ENCODE measurements at places on chromosomes 4 and X.

- DNase-seq = no peak
Measured at GRCh38 chr4:55636656-55636999, 530 bp upstream of the NMU start.

DNA sequence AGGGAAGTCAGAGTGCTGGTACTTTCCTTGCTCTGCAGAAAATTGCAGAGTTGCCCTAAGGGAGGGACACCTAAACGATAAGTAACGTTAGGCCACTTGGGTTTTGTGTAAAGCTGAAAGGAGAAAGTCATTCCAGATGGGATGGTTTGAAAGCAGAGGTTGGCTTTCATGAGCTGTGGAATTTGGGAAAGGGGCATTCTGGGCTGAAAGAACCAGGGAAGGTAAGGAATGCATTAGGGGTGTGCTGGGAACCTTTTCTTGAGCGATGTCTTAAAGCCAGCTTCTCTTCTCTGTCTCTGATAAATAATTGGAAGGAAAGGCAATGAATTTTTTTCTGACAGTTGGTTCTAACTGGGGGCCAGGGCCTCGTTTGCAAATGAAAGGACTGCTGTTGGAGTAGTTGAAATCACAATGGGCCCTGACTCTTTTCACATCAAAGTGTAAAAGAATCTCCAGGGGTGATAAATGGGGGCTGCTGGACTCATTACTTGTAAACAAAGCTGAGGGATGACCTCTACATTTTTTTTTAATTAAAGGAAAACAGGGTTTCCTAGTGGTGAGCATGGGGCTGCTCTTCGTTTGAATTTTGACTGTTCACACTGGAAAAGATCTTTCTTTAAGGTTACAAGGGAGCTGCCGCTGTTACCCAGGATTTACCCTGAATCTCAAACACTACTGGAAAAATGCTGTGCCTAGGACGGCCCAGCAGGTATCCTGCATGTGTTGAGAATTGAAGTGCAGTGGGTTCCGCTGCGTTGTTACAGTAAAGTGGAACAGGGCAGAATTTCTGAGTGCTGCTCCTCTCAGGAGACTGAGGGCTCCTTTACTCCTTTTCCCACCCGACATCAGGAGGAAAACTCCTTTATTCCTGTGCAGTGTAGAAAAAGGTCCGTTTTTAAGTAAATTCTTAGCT is 25.0 kb downstream of the AFF1 start:
- no peak for DNase-seq

GRCh38 chrX:35868501-35868900 is 51.0 kb upstream of the CFAP47 start:
- DNase-seq = no peak

DNA sequence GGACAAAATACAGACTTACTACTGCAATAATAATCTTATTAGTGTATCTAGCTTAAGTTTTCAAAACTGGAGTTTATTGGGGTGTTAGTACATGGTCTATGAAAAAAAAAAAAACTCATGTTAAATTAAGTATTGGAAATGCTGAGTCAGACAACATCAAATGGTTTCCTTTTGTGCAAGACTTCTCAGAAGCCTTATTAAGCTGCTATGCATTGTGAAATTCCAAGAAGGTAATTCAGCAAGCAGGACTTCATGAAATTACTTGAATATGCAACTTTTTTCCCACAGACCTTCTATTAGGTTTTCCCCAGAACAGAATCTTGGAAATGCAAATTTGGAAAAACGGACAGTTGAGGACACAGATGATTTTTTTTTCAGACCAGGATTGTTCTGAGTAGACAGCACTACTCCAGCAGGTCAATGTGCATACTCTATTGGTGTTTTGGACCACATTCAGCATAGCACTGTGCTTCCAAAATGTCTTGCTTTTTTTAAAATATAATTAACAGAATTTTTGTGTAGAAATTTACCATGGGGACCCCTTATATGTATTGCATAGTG is 568.8 kb upstream of the TENM3 start:
- no peak for DNase-seq

DNA sequence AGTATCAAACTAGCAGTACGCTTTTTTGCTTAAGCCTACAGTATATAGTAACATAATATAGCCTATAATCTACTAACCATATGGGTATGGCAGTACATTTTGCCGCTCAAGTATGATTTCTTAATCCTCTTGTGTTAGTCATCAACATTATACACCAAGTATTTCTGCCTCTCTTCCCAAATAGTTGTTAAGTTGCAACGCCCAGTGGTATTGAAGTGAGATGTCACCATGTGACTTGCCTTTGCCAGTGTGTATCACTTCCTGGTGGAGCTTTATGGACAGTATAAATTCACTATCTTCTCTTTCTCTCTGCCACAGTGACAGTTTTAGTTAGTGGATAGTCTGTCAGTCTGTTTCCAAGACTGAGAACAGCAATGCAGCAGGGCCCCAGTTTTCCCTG is 535.5 kb downstream of the PDHA2 start:
- no peak for DNase-seq

DNA sequence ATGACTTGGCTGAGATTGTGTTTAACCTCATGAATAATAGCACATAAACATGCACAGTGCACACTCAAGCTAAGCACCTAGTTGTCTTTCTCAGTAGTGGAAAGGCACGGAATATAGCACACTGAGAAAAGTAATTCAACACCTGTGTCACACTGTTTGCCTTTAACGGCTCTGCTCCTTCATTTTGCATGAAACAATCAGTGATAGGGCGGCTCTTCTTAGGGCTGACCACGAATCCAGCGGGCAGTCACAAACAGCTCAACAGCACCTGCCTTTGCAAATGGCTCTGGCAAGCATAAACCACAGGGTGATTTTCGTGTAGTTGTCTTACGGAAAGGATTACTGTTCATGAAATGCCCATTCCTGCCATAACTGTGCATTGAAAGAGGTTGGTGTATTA is 954.0 kb upstream of the TENM3 start:
- no peak for DNase-seq

DNA sequence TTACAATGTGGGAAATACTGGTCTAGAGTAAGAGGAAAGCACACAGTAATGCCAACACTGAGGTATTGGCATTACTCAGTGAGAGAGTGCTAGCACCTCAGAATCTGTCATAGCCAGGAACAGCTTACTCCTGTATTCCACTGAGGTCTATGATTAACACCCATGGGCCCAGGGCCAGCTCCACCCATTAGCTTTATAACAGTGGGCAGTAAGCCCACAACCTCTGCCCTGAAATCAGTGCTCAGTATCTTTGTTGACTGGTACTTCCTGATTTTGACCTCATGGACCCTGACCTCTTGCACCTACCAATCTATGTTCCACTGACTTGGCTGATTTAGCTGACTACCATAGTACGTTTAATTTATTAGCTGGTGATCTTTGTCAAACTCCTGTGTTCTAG is 56.1 kb downstream of the LANCL3 start:
- peak; percentile 71 for DNase-seq

GRCh38 chrX:54090880-54091279 is 46.6 kb upstream of the PHF8 start:
- no peak for DNase-seq

DNA sequence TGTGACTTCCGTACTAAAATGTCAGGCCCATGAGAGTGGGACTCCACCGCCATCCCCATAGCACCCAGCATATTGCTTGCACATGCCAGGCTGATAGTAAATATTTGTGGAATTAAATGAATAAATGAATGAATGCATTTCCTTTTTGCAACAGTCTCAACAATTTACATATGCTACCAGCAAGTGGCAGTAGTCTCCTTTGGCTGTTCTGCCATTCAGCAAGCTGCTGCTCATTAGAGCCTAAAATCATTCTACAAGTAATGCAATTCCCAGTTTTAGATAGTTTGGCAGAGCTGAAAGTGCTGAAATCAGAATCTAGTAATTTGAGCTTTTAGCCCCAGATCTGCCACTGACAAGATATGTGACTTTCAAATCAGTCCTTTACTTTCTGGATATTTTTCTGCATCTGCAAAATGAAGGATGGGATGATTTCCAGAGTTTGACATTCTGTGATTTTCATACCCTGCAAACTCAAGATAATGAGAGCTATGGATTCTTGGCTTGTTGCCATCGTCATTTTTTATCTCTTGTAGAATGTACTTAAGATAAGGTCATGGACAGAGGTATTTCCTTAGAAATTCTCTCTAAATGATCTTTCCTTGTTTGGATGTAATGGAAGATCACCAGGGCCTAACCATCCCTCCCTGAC is 35.7 kb upstream of the INTS6L start:
- DNase-seq = peak; percentile 20

DNA sequence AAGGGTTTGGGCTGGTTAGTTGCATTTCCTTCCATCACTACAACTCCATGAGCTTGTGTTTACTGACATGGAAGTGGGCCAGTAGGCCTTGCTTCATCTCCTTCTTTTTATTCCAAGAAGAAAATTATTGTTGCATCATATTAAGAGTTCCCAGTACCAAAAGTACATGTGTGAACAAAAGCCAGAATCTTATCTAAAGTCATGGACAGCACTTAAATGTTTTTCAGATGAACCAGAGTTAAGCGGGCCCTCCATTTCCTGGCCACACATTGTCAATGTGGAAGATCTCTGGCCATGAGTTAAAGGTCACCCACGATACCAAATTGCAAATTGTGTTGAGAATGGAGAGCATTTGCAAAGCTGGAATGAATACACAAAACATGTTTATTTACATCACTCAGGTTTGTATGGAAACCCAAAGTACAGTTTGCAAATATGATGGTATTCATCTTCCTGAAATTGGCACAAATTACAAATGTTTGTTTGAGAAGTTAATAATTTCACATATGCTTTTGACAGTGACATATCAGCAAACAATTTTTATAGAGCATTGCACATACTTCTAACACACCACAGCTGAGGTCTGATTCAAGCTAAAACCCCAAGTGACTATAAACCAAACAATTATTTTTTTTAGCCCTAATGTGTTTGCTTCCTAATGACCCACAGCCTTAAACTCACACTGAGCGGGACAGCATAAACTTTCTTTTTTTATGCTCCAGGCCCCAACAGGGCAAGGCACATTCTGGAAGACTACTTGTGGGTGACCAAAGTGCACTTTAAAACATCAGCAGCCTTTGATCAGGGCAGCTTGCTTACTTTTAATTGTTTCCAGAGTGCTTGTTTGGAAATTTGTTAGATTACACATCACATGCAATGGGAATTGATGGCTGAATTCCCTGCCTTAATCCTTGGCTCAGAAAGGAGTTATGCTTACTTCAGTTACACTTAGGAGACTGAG is 502.9 kb upstream of the SLIT2 start:
- DNase-seq = peak; percentile 47

DNA sequence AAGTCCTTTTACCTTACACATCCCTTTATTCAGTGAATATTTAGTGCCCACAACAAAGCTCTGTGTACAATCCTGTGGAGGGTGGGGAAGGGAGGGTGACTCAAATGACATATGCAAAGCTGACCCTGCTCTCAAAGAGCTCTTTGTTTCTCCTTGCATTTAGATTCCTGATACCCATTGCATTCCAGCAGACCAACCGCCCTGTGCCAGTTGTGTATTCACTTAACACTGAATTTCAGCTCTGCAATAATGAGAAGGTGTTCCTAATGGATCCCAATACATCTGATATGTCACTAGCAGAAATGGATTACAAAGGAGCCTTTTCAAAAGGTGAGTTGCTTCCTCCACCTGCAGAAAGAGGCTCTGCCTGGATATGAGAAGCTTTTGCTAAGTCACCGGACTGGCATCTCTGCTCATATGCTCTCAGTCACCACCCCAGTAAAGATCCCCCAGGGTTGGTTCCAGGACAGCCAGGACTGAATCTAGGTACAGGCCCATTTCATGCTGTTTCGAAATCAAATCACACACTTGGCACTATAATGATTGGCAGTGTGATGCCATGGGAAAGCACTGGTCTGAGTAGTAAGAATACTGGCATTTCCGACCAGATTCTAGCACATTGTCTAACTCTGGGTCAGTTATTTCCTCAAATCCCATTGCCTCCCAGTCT is 17.1 kb upstream of the ANXA3 start:
- DNase-seq = no peak

- DNase-seq = no peak
Measured at GRCh38 chrX:53373307-53373706, 49.1 kb downstream of the SMC1A start.

DNA sequence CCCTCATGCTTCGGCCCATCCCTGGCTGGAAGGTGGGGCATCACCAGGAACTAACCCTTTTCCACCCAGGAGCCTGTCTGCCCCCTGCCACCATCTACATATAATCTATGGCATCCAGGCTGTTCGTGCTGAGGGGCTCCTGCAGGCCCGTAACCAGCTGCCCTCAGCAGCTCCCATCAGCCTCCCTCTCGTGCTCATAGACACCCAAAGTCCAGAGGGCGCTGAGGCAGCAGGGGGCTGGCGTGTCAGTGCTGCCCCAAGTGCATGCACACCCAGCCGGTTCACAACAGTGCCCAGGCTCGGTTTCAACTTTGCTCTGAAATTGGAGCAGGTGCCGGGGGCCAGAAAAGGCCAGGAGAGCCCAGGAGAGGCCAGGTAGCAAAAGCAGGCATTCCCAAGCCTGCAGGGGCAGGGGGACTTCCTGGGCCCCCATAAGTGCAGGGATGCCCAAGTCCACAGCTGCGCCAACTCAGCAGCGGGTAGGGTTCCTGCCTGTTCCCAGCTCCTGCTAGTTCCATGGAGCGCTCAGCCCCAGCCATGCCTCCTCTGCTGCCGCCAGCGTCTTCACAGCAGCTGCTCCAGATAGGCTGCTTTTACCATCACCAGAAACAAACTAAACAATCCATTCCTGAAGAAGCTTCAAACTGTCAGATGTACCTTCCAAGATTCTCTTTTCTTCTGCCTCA is 558.2 kb upstream of the GNPDA2 start:
- no peak for DNase-seq

All from mucosa of gallbladder (tissue), 1 donor.